ENCODE measurements at places on chromosomes 5 and 9.

- DNase-seq, result no peak
These were observed 20.5 kb downstream of the PPARGC1B start for GRCh38 chr5:149750596-149750995.

DNA sequence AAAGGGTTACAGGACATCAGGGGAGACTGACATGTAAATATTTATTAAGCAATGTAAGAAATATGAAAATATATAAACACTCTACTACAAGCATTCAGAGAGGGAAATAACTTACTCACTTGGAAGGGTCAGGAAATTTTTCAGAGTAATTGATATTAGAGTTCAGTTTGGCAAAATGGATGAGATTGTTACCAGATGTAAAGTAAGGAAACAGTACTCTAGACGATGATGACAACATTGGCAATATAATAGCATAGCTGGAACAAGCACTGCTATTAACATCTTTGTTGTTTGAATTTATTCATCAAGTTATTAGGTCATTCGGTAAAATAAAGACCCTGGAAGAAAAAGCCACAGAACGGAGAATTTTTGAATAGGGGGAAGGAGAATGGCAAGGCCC lies 49.1 kb downstream of the GNA14 start:
- peak; percentile 17 for DNase-seq

GRCh38 chr5:115939059-115939458 lies 23.2 kb upstream of the LVRN start:
- DNase-seq, result no peak

DNA sequence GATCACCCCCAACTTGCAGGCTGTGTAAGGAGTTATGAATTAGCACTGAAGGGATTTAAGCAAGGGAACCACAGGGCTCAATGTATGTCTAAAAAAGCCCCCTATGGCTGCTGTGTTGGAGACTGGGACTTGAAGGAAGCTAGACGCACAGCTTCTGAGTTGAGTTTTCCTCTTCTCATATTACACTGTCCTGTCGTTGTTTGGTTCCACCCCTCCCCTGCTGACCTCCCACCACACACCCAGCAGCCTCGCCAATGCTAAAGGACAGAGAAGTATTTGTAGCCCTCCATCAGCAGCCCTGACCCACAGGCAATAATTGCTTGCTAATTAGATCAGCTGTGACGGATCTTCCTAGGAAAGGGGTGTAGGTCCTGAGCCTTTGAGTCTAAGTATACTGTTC lies 15.1 kb upstream of the CARTPT start:
- no peak for DNase-seq
